Caco-2 (cell line): ENCODE measurements at places on chromosomes 5 and 9.

GRCh38 chr5:94857111-94857510 lies 238.6 kb downstream of the SLF1 start:
- no peak for DNase-seq

DNA sequence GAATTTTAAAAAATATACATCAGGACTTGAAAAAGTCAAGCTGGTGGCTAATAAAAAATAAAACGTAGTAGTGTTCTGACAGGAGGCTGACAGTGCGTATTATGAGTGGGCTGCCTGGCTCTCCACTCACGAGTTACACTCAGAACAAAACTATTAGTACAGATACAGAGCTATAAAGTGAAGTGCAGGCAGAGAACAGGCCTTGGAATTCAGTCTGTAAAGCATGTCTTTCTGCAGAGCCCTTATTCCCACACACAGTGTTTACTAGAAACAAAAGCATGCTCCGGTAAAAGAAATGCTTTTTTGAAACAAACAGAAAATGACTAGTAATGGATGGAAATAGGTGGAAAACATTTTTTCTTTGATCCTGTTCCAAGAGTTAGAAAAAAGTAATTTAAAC lies 334.7 kb downstream of the DIRAS2 start:
- DNase-seq, result no peak

DNA sequence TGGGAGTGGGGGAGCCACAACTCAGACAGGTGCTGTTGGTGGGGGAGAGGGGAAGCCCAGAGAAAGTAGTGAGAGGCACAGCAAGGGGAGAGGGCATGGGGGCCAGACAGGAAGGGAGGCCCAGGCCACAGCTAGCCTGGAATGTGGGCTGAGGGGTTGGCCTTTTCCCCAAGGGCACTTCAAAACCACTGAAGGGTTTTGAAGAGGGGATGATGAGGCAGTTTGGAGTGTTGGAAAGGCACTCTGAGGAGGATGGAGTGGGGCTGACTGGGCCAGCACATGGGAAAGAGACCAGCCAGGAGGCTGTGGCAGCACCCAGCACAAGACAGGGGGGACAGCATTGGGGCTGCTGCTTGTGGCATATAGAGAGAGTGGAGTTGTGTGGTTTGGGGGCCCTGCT lies 3.8 kb downstream of the PSD2 start:
- DNase-seq, result no peak

- DNase-seq, result no peak
Observed at GRCh38 chr5:147437161-147437596, 72.7 kb downstream of the DPYSL3 start.

DNA sequence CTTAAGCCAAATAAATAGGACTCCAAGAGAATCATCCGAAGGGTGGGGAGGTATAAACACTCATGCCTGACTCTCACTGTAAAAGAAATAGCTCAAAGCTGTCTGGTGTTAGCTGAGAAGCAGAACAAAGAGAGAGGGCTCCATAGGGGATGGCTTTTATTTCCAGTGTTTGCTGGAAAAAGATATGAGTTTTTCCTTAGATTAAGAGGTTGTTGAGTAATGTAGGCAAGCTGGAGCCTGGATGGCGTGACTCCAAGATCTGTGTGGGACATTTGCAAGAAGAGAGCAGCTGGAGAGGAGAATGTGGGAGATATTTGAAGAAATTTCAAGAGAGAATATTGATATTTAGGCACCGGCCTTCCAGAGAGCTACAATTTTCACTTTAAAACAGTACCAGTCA lies 793.7 kb upstream of the RGMB start:
- no peak for DNase-seq

DNA sequence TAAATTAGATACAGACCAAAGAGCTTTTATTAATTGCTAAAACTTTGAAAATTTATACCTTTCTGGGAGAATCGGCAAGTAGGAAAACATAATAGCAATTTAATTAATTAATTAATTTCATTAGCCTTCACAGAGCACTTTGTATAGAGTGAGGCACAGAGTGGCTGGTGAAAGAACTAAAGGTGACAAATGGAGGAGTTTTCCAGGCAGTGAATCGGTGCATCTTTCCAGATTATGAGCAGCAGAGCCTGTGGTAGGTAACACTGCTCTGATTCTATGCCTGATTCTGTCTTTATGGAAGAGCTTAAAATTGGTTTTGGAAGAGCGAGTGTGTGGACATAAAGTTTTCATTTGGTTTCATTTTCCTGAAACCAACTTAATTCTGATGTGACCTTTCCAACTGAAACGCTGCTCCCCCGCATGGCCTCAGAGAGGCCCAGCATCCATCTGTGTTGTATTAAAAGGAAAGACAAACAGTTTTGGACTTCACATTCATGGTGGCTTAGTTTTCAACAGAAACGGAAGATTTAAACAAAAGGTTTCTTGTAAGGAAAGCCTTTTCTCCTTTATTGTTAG lies 188.9 kb upstream of the RPS23 start:
- no peak for DNase-seq

DNA sequence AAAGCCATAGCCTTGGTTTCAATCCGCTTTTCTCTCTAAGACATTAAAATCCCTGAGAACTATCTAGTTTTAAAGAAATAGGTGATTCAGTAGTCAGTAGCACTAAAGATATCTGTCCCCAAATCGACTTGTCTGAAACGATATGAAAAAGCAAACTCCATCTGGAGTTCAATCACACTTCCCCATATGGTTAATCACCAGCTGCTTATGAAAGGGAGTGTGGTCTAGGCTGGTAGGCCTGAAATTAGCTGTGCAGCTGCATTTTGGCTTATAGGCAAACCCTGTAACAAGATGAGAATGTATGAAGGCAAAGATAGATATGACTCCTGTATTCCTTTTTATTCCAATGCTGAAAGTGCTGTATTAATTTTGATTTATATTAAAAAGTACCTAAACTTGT lies 65.9 kb downstream of the DMRTA1 start:
- DNase-seq, result no peak

- peak; percentile 83 for DNase-seq
Observed at GRCh38 chr5:55172937-55173686, at the start of gene CDC20B. CDC20B (minus strand) TSS chr5:55173177; CDS start chr5:55173000, 177 bp downstream.

DNA sequence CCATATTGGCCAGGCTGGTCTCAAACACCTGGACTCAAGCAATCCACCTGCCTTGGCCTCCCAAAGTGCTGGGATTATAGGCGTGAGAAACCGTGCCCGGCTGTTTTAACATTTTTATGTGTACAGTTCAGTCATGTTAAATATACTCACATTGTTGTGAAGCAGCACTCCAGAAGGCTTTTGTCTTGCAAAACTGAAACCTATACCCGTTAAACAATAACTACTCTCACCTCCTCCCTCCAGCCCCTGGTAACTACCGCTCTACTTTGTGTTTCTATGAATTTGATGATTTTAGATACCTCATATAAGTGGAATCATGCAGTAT lies 23.1 kb upstream of the SHB start:
- DNase-seq, result no peak

- DNase-seq, result no peak
Observed at GRCh38 chr5:177183766-177184360, 50.3 kb downstream of the NSD1 start.

- no peak for DNase-seq
Observed at GRCh38 chr9:133910855-133911514, 81.1 kb downstream of the VAV2 start.

- no peak for DNase-seq
Observed at GRCh38 chr5:118379470-118379869, 608.9 kb downstream of the DTWD2 start.

GRCh38 chr5:170306381-170306831 lies 8.8 kb upstream of the LCP2 start:
- DNase-seq, result no peak

DNA sequence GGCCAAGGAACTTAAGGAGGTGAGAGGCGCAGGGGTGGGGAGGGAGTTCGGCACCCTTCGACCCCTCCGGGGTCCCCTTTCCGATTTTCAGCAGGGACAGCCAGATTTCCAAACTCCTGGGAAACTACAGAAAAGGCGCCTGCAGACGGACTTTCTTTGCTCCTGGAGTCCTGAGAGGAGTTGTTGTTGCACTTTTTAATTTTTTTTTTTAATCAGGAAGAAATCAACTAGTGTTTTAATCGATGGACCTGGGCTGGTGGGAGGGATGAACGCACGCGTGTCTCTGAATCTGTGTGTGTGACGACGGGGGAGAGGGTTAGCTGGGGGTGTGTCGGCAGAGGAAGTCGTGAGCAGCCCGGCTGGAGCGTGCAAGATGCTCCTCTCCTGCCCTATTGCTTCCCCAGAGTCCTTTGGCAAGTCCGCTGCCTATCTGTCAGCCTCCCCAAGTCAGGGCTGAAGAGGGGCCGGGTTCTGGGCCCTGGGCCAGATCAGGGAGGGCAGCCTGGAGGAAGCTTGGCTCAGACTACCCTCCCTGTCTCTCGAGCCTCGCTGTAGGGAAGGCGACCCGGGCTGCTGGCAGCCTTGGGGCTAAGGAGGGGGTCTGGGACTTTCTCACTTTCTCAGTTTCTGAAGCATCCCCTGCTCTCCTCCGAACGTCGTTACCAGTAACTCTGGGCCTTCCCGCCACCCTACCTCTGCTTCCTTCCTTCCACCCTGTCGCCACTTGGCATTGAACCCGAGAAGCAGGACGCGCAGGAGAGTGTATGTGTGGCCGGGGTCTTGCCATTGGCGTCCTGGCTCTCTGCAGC lies 731 bp downstream of the PRR16 start:
- DNase-seq, result no peak

GRCh38 chr9:347667-348292 lies 133.1 kb downstream of the DOCK8 start:
- no peak for DNase-seq

- DNase-seq, result no peak
Observed at GRCh38 chr5:155475318-155475717, 461.8 kb downstream of the KIF4B start.

GRCh38 chr9:78778861-78779374 lies 482.0 kb downstream of the PSAT1 start:
- DNase-seq, result no peak

- DNase-seq, result no peak
Observed at GRCh38 chr9:118008246-118008645, 304.0 kb downstream of the TLR4 start.

DNA sequence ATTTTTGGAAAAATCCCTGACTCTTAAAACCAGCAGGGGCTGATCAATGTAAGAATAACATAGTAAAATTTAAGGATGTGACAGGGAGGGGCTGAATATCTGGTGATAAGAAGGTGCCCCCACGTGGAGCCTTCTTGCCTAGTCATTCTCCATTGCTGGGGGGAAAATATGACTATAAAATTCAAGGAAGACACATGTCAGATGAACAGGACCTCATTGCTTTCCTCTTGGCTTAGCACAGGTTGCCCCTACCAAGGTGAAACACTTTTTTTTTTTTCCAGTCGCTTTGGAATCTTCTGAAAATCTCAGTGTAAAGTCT lies 310.9 kb downstream of the EFNA5 start:
- no peak for DNase-seq

- DNase-seq, result peak; percentile 49
Observed at GRCh38 chr9:93003552-93004407, 54.7 kb upstream of the SUSD3 start.

DNA sequence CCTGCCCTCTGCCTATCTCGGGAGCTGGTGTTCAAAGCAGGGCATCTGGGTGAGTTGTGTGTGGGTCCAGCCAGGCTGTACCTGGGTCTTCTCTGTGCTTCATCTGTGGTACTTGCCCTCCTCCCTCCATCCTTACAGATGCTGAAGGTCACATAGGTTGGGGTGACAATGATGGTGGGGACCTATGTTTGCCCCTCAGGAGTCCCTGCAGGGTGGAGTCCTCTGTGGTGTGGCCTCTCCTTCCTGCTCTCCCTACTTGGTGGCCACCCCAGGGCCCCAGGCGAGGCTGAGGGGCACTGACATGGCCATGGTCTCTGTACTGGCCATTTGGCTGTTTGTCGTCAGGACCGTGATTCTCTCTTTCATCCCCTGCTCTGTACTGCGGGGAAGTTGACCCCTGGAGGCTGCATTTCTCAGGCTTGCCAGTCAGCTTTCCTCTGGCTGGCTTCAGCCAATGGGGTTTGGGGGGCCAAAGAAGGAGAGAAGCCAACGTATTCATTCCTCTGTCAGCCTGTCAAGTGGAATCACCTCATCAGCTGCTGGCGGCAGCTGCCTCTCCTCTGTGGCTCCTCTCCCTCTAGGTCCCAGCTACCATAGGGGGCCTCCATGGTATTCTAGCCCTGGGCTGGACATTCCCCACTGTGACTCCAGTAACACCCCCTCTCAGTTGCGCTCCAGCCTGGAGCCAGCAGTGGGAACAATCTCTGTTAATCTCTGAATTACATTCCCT lies 4.6 kb downstream of the DCANP1 start:
- DNase-seq, result no peak

DNA sequence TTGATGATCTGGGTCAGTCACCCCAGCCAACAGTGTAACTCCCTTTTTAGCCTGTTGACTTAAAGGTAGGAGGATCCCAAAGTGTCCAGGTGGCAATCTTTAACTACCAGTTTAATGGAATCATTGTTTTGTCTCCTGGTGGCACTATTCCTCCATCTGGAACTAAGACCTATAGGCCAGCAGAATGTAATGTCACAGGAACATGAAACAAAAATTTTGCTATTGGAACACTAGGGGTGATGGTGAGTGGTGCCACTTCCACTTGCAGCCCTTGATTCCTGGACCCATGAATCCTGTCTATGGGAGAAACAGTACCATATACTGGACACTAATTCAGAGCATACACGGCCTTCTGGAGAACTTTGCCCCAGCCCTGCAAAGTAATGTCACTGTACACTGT lies 219.5 kb upstream of the RASA1 start:
- DNase-seq, result no peak

DNA sequence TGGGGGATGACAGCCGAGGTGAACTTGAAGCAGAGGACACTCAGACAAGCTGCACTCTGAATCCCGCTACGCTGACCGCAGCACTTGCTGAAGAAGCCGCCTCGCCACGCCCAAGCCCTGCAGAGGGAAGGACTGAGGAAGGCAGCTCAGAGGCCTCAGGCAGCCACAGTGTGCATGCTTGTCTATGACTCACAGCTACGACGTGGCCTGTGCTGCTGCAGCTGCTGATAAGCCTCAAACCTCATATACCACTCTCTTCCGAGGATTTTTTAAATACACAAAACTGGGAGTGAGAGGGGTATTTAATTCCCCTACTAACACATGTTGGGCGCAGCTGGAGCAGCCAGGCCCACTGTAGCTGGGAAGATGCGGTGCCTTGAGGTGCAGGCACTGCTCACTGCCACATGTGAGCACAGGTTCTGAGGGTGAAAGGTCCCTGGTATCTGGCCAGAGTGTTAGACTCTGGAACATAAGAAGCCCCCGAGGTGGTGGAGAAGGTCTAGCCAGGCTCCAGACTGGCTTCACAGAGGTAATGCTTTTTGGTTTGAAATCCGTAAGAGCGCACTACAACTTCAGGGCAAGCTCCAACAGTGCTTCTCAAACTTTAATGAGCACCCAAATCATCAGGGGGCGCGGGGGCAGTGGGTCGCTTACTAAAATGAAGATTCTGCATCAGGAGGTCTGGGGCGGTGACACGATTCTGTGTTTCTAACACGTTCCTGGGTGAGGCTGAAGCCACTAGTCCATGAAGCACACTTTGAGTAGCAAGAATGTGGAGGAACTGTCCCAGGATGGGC lies 196.8 kb downstream of the AUH start:
- DNase-seq, result peak; percentile 44

GRCh38 chr5:168654211-168654721 lies 75.1 kb upstream of the PANK3 start:
- no peak for DNase-seq

GRCh38 chr5:123359454-123360200 lies 63.6 kb downstream of the CEP120 start:
- DNase-seq, result no peak

GRCh38 chr9:109708451-109708945 lies 71.5 kb upstream of the PALM2AKAP2 start:
- no peak for DNase-seq
